ENCODE measurements at places on chromosomes 6 and 20.

- no peak for DNase-seq
Observed at GRCh38 chr6:3454273-3455010, 2.4 kb downstream of the SLC22A23 start.

DNA sequence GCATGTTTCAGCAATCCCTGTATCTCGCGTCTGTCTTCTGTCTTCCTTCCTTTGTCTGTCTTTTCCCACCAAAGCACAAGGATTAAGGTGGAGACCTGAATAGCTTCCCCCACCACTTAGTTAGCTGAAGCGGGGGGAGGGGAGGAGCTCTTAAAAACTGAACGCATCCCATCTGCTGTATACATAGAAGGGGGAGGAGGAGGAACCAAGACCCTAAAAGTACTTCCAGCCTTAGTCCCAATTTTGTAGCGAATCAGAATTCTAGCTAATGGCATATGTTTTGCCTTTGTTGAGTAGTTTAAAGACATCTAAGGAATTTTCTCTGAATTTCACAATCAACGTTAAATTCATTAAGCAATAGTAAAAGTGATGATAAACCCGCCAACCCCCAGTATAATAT, 47.9 kb downstream of the GNAS start:
- no peak for DNase-seq

DNA sequence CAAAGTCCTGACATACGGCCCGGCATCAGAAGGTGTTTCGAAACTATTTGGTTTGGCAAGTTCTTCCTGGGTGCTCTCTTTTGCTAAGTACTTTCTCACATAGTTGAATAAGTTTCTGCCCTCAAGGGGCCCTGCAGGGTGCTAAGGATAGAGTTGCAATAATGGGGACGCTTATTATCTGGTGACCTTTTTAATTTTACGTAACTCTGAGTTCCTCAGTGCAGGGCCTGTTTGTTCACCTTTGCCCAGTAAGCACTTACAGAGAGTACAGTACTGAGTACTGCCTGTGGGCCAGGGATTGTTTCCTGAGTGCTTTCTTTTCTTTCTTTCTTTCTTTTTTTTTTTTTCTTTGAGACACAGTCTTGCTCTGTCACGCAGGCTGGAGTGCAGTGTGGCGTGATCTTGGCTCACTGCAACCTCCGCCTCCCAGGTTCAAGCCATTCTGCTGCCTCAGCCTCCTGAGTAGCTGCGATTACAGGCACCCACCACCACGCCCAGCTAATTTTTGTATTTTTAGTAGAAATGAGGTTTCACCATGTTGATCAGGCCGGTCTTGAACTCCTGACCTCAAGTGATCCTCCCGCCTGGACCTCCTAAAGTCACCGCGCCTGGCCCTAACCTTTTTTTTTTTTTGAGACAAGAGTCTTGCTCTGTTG, 4.5 kb upstream of the PXMP4 start:
- peak; percentile 24 for DNase-seq

- DNase-seq, result no peak
Observed at GRCh38 chr6:44161997-44162338, 3.3 kb downstream of the CAPN11 start.

DNA sequence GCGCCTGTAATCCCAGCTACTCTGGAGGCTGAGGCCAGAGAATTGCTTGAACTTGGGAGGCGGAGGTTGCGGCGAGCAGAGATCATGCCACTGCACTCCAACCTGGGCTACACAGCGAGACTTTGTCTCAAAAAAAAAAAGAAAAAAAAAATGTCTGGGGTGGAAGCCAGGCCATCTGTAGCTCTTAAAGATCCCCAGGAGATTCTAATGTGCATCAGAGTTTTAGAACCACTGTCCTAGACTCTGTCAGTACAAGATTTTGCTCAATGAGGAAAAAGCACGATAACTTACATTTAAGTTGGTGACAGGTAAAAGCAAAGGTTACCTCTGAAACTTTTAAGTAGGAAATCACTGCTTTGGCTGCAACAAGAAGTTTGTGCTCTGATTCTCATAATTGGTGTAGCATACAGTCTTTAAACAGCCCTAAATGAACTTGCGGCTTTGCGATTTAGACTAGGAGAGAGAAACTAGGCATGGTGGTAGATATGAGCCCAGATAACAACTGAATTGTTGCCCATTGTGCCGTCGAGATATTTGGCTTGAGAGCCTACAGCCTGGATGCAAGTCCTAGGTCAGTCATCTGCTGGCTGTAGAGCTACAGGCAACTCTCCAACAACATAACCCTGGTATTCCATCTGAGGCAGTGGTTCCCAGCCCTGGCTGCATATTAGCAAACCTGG, 67.2 kb downstream of the BACH2 start:
- DNase-seq, result no peak

DNA sequence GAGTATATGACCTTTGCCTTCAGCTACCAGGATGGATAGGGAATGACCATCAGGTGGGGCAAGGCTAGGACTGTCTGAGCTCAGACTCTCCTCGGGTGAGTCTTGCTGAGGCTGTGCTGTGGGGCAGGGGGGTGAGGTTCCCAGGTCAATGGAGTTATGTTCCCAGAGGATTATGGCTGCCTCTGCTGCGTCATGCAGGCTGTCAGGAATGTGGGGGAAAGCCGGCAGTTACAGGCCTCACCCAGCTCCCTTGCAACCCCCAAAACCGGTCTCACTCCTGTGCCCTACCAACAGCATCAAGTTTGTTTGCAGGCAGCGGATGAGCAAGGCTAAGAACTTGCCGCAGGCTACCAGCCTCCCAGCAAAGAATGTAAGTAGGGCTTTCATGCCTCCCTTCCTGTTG, 93.5 kb downstream of the ESR1 start:
- no peak for DNase-seq

- no peak for DNase-seq
Observed at GRCh38 chr20:54260116-54260515, 52.2 kb downstream of the PFDN4 start.

- no peak for DNase-seq
Observed at GRCh38 chr6:190596-191395, 101.5 kb upstream of the DUSP22 start.

DNA sequence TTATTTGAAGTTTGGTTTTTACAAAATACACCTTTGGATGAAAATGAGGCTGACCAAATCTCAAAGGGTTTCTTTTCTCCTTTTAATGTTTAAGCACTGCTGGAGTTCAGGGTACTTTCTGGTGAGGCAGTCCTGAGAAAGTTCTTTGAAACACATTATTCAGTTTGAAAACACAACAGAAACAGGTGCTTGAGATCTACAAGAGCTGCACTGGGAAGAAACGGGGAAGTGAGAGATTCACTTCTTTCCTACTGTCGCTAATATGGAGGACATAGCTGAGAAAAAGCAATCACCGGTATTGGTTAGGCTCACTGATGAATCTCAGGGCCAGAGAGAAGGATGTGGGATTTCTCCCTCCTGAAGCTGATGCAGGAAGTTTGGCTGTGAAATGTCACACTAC, 22.9 kb upstream of the TMEM170B start:
- DNase-seq, result no peak

GRCh38 chr6:164007881-164008280, 593.4 kb downstream of the QKI start:
- no peak for DNase-seq

GRCh38 chr6:4647414-4648365, 128.5 kb upstream of the CDYL start:
- DNase-seq, result peak; percentile 51

GRCh38 chr20:54668271-54669039, 193.1 kb downstream of the DOK5 start:
- peak; percentile 12 for DNase-seq

DNA sequence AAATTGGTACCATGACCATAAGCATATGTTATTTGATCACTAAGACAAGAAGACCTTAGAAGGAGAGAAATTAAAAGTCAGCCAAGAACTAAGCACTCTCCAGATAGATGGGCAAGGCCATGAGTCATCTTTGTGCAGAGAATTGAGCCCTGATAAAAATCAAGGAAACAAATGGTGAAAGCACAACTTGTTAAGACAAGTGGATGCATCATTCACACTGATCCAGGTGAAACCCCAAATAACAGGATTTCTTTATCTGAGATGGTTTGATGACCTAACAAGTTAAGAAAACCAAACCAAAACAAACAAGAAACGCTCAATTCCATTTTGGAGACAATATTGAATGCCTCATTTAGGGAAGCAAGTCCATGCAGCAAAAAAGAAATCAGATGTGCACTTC, 121.6 kb downstream of the ADAT2 start:
- DNase-seq, result no peak

DNA sequence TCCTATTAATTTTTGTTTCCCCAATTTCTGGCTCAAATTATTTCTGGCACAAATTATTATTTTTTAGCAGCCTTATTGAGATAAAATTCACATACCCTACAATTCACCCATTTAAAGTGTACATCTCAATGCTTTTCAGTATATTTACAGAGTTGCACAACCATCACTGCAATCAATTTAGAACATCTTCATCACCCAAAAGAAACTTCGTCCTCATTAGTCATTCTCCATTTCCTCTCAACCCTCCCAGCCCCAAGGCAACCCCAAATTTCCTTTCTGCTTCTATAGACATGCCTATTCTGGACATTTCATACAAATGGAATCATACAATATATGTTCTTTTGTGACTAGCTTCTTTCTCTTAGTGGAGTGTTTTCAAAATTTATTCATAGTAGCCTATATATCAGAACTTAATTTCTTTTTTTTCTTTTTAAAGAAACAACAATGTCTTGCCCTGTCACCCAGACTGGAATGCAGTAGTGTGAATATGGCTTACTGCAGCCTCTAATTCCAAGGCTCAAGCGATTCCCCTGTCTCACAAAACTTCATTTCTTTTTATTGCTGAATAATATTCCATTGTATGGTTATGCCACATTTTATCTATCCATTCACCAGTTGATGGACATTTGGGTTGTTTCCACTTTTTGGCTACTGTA, 84.5 kb downstream of the DNAH8 start:
- DNase-seq, result no peak

DNA sequence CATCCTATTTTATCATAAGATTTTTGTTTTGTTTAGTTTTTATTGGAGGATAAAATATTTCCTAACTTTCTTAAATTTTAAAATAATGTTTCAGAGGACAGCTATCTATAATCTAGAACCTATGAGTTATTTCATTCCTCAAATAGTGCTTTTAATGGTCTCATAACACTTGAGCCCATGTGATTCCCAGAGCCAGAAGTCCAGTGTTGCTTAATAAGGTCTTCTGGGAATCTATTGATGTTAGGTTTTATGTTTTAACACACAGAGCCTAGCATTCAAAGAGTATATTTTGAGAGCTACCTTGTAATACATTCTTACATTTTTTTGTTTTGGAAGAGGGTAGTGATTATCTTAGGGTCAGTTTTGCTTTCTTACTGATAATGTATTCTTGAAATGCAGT, 200.2 kb downstream of the CENPW start:
- DNase-seq, result no peak

DNA sequence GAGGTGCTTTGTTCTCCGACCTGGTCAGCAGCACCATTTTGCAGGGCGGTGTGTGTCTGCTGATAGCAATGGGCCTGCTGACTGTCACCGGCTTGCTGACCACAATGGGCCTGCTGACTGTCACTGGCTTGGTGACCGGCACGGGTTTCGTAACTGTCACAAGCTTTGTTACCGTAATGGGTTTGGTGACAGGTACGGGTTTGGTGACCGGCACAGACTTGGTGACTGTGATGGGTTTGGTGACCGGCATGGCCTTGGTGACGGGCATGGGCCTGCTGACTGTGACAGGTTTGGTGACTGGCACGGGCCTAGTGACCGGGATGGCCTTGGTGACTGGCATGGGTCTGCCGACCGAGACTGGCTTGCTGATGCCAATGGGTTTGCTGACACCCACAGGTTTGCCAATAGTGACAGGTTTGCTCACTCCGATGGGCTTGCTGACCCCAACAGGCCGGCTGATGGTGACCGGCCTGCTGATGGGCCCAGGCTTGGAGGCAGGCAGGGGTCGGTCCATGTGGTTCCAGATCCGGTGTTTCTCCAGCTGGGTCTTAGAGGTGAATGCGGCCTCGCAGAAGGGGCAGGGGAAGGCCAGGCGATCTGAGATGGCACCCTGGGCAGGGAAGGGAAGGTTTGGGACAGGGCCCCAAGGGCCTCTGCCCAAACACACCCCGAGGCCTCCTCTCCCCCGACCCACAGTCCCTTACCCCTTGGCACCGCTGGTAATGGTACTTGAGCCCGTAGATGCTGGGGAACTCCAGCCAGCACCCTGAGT, 3.4 kb downstream of the ZNF512B start:
- DNase-seq, result no peak

GRCh38 chr6:139356924-139357323, 17.5 kb downstream of the CITED2 start:
- no peak for DNase-seq

DNA sequence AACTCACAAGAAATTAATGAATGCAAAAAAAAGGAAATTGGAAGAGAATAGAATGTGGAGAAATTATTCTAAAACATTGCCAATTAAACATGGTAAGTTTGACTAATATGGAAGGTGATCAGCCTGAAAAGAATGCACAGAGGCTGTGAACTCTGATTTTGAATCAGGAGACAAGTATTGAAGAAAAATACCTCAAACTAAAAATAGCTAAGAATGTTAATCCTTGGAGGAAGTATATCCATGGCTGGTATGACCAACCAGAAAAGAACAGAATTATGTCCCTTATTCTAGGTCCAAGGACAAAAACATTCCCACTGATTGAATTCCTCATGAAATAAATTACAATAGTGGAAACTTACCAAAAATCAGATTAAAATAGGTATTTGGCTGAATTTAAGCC, 7.3 kb upstream of the RIMS1 start:
- DNase-seq, result no peak

GRCh38 chr20:731891-732560, 36.3 kb downstream of the SLC52A3 start:
- no peak for DNase-seq

DNA sequence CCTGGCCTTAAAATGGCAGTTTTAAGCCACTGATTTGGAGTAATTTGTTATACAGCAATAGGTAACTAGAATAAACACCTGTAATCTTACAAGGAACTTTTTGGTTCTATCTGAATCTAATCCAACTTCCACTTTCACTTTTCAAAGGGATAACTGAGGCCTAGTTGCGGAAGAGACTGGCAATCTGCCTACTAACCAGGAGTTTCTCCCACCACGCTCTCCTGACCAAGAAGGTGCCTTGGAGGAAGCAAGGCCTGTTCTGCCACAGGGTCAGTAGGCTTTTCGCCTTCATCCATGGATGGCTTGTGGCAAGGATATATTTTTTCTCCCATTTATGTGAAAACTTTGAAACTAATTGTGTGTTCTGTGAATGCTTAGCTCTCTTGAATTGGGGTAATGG, 12.9 kb upstream of the MYBL2 start:
- no peak for DNase-seq

- DNase-seq, result no peak
Observed at GRCh38 chr20:1721687-1722512, 64.3 kb upstream of the SIRPG start.

DNA sequence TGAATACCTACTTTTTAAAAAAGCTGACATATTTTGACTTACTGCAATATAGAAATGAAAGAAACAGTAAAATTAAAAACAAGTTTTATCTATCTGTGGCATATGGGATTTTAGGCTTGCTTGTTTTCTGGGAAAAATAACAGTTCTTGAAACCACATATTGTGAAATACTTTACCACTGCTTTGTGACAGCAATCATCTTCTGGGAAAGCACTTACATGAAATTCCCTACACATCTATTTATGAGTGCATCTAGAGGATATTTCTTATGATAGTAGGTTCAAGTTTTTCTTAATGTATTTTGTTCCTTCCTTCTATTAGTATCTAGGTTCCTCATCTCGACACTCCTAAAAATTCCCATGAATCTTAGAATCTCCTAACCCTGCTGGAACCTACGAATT, 75.2 kb downstream of the STXBP5 start:
- peak; percentile 71 for DNase-seq

GRCh38 chr20:63767456-63767855, 27.9 kb downstream of the SLC2A4RG start:
- no peak for DNase-seq

All from suppressor macrophage treated with lipopolysaccharide for 4 hours (primary cell).